Stimulated activated CD8-positive, alpha-beta memory T cell treated with anti-CD3 and anti-CD28 coated beads, Interleukin-7, amount 100 ng/mL, for 1 hour (primary cell): ENCODE measurements at places on chromosomes 1 and 21.

DNA sequence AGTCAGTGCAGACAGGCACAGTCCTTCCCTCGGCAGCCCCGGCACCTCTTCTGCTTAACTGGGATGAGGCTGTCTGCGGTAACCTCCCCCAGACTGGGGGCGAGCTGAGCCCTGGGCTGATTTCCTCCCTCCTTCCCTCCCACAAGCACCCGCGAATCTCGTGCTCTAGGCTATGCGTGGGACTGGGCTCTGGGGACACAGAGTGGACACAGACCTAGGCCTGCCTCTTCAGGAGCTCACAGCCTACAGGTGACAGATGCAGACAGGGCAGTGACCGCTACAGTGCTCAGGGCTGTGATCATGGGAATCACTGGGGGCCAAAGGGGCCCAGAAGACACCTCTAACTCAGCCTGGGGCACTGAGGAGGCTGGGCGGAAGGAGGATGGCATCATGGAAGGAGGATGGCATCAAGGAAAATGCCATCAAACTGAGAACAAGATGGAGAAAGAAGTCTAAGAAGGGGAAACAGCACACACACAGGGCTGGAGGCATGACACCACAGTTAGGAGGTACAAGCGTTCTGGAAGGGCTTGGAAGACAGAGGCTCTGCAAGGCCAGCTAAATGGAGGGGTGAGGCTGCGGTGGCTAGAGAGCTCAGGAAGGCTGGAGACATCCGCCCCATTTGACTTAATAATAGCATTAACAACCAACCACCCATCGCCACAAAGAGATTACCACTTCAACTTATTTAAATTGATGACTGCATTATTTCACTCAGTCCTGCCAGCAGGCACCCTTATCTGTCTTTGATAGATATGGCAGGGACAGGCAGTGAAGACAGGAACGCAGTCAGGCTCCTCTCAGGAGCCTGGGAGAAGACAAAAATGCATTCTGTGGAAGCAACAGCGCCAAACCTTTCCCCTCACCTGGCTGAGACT lies 4.2 kb downstream of the TTC39A start:
- no peak for DNase-seq

GRCh38 chr1:184210862-184211261 lies 159.3 kb downstream of the TSEN15 start:
- DNase-seq, result no peak

DNA sequence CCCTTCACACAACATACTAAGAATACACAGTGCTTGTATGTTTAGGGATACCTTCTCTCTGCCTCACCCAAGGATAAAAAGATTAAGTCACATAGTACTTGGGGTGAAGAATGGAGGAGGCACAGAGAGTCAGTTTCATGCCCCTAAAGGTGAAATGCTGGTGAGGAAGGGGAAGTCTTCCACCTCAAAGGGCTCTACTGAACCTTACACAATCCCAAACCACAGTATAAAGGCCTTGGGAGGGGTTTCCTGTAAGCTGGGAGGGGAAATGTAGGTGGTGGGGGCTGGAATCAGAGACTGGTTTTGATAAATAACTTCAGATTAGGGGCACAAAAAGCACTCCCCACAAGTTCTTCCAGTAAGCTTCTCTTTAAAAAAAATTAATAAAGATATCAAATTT lies 3.5 kb downstream of the MINDY1 start:
- no peak for DNase-seq

DNA sequence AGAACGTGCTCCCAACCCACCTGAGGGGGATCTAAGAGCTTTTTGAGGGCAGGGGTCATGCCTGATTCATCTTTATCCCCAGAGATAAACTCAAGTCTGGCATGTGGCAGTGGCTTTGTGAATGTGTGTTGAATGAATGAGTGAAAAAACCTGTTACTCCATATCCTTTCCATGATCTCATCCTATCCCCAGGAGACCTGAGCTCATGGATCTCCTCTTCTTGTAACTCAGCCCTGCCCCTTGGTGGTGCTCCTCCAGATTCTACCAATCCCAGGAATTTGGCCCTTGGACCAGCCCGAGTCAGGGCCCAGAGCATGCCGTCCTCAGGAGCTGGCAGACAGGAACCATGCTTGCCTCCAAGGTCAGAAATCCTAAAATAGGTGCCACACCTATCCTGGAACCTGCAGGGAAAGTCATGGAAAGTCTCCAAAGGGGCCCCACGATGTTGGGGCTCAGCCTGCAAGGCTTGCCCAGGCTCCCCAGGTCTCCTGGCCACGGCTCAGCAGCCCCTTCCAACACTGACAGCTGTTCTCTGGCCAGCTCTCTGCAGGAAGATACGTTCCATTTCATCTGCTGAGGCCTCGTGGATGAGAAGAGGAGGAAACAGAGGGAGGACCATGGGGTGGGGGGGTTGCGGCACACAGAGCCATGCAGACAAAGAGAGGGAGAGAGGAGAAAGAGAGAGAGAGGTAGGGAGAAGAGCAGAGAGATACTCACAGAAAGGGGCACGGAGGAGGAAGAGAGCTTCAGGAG lies 214.6 kb downstream of the TRABD2B start:
- no peak for DNase-seq

DNA sequence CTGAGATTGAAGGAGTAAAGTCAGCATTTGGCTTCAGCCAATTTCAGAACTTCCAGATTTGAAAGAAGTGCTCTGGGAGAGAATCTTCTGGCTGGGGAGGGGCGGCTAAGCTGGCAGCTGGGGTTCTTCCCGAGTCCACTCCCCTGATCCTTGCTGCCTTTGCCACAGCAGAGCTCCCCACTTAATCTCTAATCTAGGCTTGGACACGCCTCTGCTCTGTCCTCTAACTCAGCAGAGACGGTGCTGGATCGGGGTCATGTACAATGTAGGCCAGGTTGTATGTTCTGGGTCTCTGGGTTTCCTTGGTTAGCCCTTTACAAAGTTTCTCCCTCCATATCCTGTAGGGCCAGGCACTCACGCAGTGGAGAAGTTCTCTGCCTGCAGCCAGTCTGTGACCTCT lies 10.1 kb upstream of the GSTM3 start:
- DNase-seq, result no peak

- DNase-seq, result no peak
Observed at GRCh38 chr1:11784993-11785769, 20.6 kb downstream of the MTHFR start.

GRCh38 chr1:111225717-111226400 lies 1.7 kb upstream of the CHI3L2 start:
- DNase-seq, result no peak

DNA sequence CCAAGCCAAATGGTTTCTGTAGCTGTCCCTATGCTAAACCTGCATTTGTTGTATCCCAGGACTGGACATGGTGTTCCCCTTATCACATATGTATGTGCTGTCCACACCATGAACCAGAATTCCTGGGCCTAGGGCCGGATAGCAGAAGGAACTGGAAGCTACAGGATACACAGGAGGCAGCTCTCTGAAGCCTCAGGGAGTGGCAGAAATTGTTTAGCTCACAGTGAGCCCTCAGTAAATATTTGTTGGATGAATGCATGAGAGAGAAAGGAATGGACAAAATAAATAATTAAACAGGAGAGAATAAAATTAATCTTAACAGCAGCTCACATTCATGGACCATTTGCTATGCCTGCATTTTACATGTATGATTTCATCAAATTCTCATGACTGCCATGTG lies 2.1 kb downstream of the NIPAL3 start:
- DNase-seq, result no peak

DNA sequence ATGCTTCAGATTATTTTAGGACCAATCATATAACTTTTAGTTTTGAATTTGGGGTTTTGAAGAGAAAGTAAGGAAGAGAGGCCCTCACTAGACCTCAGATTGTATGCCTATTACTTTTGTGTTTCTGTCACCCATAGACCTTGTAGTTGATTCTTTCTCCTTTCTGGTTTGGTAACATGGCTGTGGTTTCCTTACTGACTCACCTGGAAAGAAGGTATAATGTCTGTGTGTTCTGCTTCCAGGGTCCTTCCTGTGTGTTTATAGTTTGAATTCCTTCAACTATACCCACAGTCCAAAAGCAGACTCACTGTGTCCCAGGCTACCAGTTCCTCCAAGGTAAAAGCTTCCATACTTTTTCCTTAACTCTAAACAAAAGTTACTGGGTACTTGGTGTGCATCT lies 8.1 kb downstream of the SLC44A3 start:
- no peak for DNase-seq

DNA sequence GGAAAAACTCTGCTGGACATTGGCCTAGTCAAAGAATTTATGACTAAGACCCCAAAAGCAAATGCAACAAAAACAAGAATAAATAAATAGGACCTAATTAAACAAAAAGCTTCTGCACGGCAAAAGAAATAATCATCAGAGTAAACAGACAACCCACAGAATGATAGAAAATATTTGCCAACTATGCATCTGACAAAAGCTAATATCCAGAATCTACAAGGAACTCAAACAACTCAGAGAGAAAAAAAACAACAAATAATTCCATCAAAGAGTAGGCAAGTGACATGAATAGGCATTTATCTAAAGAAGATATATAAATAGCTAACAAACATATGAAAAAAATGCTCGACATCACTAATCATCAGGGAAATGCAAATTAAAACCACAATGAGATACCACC lies 91.2 kb upstream of the PALMD start:
- no peak for DNase-seq

DNA sequence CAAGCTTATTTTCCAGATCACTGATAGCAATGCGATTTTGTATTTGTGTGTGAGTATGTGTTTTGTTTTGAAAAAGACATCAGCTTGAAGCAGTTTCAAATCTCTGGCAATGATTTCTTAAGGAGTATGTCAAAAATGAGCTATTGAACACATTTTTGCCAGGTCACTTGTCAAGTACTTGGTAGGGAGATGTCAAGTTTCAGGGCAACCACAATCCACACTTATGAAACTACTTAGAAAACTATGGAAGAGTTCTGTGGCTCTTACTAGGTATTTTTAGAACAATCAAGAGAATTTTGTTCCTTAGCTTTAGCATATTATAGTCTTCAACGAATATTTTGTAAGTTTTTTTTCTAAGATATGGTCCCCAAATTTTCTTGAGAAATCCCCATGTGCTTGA lies 318.8 kb upstream of the ZRANB2 start:
- no peak for DNase-seq

DNA sequence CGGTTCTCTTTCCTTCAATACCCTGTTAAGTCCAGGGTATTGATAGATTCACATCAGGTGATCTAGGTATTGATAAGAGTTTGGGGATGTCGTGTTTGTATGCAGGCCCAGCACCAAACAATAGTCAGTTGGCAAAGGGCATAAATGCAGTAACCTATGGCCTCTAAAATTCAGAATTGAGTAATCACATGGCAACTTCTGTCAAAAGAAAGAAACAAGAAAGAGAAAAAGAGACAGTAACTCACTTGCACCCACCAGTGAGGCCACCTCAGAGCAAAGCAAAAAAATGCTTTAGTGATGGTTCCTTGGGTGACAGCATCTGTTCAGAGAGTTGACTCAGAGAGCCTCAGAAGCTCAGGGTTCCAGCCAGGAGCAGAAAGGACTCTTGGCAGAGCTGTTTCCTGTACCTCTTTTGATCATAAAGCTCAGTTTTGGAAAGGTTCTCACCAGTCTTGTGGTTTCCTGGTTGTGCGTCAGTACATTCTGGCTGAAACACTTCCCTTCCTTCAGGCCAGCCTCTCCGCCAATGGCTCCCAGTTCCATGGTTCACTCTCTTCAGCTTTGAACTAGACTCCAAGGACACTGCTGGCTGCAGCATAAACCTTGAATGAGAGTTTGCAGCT lies 70.1 kb upstream of the GORAB start:
- no peak for DNase-seq

DNA sequence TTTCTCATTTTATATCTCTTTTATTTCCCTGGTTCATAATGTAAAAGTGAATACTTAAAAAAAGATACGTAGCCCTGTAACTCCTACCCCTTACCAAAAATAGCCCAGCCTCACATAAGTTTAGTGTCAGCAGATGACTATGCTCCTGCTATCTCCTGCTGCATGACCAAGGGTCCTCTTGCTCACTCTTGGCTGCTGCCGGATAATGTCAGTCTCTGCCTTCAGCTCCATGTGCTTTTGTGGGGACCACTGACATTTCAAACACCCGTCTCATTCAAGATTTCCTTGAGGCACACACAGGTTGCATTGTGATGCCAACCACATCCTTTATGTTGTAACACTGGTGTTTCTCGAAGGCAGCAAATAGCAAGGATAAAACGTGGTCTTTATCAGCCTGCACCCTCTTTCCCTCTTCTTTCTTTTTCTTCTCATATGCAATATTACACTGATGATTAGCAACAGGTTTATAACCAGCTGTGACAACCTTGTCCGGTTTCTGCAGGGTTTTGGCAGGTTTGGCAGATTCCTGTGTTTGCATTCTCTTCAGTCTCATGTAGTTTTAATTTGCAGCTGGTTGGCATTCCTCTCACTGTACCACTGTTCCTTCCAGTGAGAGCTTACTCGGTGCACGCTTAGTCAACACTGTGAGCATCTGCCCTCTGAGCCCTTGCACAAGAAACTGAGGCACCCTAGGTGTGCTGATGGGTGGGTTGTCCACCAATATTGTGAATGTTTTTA lies 62.2 kb downstream of the ZNF684 start:
- no peak for DNase-seq

DNA sequence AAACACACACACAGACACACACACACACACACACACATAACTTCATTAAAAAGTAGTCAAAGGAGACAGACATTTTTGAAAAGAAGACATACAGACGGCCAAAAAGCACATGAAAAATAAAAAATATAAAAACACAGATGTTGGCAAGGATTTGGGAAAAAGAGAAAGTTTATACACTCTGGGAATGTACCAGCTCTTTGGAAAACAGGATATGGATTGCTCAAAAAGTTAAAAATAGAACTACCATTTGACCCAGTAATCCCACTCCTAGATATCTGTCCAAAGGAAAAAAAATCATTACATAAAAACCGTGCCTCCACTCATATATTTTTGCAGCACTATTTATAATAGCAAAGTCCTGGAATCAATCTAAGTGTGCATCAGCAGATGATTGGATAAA lies 128.4 kb upstream of the C21orf91 start:
- no peak for DNase-seq

DNA sequence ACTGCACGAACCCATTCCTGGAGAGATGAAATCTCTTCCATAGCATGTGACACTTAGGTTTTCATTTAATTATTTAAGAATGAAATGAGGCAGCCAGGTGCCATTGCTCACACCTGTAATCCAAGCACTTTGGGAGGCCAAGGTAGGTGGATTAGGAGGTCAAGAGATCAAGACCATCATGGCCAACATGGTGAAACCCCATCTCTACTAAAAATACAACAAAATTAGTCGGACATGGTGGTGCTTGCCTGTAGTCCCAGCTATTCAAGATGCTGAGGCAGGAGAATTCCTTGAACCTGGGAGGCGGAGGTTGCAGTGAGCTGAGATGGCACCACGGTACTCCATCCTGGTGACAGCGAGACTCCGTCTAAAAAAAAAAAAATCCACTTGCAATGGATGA lies 17.8 kb downstream of the L1TD1 start:
- no peak for DNase-seq

DNA sequence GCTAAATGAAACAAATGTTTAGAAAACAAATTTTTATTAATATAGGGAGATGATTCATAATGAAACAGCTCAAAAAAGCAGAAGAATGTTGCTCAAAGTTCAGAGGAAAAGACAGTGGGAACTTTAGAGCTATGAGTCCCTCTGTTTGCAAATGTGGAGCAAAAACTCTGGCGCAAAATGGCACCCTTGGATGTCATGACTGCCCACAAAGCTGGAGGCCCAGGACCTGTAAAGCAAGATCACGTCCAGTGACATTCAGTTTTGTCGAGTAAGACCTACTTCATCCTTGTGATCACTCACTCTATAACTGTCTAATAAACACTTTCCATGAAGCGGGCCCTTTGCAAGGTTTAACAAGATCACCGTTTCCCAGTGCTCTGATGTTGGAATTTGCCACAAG lies 9.1 kb upstream of the EXO1 start:
- no peak for DNase-seq

GRCh38 chr1:7988576-7988975 lies 27.1 kb downstream of the PARK7 start:
- no peak for DNase-seq
